ENCODE measurements at places on chromosomes 2 and 18.

DNA sequence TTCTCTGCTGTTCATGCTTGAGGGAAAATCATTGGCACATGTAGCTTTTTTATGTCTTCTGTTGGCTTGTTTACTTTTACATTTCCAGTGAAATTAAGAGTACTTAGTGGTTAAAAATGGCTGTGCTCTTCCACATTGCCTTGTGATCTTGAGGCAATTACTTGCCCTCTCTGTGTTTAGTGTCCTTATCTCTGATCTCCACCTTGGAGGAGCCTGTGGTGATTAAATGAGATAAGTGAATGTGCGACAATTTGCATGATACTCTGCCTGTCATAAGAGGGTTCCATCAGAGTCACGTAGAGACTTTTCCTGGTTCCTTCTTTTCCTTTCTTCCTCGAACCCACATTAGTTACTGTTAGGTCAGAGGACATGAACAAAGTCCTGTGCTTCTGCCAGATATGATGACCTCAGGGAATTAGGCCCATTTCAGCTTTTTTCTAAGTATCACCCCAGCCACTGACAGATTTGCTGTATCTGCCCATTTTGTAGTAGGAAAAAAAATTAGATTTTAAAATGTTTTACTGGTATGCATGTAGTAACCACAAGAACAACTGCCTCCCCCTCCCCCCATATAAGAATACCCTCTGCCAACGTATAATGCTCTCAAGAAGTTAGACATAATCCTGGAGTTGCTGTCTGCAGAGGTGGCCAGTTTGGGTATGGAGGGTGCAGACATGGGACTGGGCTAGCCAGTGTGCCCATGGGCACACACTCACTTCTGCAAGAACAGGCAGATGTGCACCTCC, 51.9 kb downstream of the TET3 start:
- no peak for DNase-seq

DNA sequence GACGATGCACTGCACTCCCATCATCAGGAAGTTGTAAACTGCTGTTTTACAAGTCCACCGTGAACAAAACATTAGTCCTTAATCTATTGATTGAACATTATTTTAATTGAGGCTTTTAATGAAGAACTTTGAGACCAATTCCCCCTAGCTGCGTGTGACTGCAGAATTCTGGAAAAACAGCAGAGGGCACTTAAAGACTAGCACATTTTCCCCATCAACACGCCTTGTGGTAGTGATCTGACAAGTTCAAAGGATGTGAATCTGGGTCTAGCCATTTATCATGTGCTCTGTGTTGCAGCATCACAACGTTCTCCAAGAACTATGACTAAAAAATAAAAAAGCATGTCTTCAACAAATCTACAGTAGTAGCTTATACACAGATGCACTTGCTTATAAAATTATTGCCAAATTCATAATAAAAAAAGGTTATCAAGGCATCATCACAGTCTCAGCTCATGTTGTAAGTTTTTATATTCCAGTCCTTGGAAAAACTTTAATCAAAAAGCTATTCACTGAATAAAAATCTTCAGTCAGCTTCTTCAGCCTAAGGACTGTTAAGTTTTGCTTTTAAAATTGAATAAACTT, 35.8 kb downstream of the SKOR2 start:
- peak; percentile 37 for DNase-seq

GRCh38 chr2:130840506-130840905, 3.8 kb downstream of the ARHGEF4 start:
- DNase-seq = no peak

DNA sequence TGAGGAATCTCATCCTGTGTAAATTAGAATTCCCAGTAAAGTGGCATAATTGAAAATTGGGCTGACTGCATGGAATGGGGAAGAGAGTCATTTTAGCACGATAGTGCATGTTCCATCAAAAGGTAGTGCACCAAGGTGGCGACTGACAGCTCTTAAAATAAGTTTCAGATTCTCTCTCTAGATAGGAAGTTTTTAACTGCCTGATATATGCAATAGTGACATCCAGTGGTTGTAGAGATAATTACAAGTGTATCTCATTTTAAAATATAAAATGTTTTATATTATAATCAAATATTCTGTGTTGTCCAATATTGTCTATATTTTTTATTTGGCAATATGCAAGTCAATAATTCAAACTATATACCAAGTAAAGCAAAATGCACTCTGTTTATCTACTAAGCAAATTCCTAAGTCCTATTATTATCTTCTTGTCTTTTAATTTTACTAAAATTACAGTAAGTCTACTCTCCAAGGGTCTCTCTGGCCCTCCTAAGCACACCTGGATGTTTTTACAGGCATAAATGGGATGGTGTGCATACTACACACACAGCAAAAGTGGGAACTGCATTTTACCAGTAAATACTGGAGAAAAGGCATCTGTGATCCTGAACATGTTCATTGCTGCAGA, 397.7 kb upstream of the HNRNPA3 start:
- no peak for DNase-seq

DNA sequence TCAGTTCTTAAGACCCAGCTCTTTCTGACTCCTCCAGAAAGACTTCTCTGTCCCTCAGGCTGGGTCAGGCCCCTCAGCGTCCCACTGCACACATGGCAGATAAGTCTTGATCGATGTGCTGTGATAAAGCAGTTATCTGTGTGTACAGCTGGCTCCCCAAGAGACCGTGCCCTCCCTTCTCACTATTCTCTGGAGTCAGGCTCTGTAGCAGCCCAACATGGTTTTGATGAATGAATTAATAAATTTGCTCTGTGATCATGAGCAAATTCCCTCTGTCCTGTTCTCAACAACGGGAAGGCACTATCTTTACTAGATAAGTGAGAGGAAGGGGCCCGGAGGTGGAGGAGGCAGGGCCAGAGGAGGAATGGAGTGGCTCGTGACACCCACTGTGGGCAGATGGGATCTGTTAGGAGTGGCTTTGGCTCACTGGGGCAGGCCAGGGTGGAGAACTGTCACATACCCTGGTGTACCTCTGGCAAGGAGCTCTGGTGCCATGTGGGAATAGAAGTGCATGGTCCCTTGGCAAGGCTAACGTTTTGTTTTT, 48.3 kb downstream of the ZFP36L2 start:
- DNase-seq = no peak

GRCh38 chr2:9809064-9809356, 34.3 kb upstream of the TAF1B start:
- no peak for DNase-seq

DNA sequence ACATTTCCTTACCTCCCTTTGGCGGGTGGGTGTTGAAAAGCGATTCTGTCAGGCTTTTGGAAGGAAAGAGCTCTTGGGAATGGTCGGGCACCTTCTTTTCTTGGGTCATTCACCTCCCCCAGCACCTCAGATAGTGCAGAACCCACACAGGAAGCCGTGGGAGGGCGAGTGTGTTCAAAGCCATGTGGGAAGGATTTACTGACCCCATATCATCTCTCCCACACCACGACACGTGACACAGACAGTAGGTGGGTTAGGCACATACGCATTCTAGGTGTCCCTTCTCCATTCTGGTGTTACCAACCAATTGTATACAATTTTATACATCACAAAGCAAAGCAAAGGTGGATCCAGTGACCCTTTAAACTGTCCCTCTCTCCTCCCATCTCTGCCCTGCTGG, 263.7 kb upstream of the REV1 start:
- DNase-seq = no peak

GRCh38 chr18:5173646-5174045, 23.4 kb downstream of the AKAIN1 start:
- DNase-seq = no peak

GRCh38 chr2:8053216-8053615, 628.6 kb upstream of the ID2 start:
- DNase-seq = no peak

DNA sequence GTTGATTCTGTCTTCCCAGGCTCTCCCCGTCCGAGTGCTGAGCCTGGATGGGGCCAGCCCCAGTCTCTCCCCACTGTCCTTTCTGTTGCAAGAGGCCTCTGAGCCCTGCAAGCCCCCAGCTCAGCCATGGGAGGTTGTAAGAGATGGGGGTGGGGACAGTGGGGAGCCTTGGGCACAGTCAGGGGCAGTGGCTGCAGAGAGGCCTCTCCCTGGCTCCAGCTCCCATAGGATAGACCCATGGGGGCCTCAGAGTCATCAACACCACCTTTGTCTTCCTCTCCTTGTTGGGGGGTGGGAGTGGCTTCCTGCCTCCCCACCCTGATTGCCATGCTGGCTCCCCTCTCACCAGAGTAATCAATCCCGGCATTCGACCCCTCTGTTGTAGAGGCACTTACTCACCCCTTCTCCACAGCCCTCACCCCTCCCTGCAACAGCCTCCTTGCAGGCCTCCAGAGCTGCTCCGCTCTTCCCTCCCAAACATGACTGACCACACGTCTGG, 37.5 kb upstream of the NPAS2 start:
- no peak for DNase-seq

- DNase-seq = no peak
Observed at GRCh38 chr2:19365126-19365525, 6.7 kb upstream of the OSR1 start.

GRCh38 chr2:80926168-80926567, 621.6 kb upstream of the LRRTM1 start:
- DNase-seq = no peak

DNA sequence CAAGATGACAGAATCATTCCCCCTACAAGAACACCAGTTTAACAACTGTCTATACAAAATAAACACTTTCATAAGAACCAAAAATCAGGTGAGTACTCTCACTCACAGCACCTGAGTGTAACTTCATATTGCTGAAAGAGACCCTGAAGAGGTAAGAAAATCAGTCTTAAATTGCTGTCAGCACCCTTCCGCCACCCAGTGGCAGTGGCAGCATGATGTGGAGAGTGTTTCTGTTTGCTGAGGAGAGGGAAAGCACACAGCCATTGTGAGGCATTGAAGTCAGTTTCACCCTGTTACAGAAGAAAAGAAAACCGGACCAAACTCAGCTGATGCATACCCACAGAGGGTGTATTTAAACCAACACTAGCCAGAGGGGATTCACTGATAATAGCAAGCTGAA, 1240.8 kb upstream of the CRIM1 start:
- DNase-seq = no peak

GRCh38 chr2:159201360-159202063, 85.0 kb downstream of the WDSUB1 start:
- no peak for DNase-seq

- no peak for DNase-seq
Observed at GRCh38 chr2:164976301-164976700, 21.0 kb upstream of the SLC38A11 start.

GRCh38 chr2:238169708-238170251, 11.0 kb downstream of the ERFE start:
- DNase-seq = peak; percentile 96

DNA sequence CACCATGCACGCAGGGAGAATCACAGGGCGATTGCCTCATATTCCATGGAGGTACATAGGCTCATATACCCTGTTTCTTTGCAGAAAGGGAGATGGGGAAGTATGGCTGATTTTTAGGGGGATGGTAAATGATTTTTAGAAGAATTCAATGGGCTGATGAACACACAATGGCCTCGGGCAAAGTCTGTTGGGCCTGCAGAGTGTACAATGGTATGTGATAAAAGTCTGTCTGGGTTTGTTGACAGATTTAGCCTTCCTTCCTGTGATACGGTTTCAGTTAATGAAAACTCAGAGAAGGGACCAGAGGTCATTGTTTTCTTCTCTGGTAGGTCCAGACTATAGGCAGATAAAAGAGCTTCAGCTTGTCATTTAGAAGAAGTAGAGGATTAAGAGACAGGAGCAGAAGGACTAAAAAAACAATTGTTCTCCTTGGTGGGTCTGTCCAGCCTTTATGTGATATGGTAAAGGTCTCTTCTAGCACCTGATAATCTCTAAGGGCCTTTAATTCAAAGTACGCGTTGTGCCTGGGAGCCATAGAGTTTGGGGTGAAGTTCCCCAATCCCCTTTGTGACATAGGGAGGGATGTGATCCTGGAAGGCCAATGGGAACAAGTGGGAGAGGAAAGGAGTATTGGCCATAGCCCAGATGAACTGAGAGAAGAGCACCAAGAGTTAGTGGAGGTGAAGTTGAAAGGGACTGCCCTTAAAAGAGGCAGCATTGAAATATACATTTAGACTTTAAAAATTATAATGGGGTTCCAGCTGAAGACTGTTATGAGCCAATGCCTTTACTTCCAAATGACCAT, 107.5 kb upstream of the SERPINE2 start:
- DNase-seq = no peak

DNA sequence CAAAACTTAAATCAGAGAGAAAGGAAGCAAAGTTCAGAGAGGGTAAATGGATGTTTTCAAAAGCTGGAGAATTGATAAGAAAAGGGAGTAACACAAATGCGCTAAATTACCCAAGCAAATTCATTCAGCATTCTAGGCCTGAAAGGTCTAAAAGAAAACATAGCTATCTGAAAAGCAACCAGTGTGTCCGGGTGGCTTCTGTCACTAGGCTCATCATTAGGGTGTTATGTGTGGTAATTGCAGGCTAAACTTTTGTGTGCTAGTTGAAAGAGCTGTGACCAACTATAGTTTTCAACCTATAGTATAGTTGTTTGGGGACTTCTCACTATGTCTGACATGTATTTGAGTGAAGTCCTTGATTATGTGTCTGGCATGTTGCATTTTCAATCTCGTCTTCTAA, 839.6 kb upstream of the ZEB2 start:
- no peak for DNase-seq

DNA sequence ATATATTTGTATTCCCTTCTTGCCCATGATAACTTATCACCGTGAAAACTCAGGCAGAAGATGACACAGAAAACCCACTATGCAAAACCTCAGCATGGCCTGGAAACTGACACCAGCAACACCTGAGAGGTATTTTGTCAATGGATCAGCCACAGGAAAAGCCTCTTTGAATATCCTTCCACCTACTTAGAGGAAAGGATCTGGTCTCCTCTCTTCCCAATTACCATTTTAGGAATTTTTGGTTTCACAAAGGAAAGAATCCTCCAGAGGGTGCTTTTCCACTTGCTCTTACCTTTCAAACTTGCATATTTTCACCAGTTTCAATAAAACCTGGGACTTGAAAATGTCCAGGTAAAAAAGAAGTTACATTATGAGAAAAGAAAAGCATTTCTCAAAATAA, 20.0 kb upstream of the MEIS1 start:
- no peak for DNase-seq

DNA sequence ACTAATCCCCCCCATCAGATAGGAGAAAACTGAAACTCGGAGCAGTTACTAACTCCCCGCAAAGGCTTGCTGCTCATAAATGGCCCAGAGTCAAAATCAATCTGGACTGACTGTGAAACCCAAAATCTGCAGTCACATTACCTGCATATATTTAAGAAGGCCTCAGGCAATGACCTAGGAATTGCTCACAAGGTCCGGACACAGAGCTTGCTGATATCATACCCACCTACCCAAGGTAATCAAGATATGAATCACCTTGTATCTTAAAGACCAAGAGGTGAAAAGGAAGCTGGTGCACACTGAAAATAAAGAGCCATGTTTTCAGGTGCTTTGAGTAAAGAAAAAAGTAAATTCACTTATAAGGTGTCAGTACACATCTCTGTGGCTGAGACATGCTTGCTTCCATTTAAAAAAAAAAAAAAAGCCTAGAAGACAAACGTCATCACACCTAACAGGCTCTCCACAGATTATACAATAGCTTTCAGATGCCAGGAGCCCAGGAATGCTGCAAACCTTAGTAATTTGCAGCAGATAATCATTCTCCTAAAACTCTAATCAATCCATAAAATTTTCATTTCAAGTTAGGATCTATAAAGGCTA, 195.4 kb downstream of the ZEB2 start:
- no peak for DNase-seq

GRCh38 chr2:150705767-150706166, 218.3 kb upstream of the RND3 start:
- no peak for DNase-seq

Data from kidney glomerular epithelial cell (primary cell).